ENCODE measurements at places on chromosomes 7 and 10.

- no peak for DNase-seq
Measured at GRCh38 chr7:28190077-28190710, 9.6 kb upstream of the JAZF1 start.

DNA sequence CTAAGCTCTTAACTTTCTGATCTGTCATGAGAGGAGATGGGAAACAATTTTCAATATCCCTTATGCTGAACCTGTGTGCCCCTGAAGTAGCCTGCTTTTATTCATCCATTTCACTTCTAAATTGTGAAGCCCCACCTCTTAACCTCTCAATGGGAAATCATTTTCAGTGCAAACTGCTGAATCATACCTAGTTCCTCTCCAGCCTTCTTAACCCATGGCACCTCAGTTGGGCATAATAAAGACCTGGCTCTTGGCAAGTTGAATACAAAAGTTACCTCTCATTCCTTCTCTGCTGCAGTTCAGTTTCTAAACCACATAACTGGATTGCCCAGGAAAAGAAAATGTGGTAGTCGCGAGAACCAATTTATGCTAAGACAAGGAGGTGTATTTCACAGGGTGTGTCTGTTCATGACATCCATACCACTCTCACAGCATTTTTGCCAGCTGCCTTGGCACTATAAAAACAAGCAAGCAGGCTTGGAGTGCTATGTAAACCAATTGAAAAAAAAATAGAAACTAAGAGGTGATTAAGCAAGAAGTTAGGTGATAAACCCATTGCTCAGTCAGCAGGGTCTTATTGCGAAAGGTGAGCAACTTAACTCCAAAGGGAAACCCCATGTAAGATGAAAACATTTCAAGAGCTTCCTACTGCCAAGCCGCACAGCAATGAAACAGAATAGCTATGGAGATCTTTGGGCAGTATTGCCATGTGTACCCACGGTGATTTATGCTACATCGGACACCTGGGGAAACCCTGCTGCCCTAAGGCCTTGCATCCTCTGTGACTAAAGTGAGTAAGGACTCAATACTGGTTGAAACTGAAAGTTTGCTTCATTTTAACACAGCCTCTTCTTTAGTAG is 57.0 kb upstream of the DKK1 start:
- no peak for DNase-seq

GRCh38 chr7:34756691-34757090 is 98.7 kb downstream of the NPSR1 start:
- no peak for DNase-seq

- no peak for DNase-seq
Measured at GRCh38 chr7:43565786-43566185, 17.1 kb upstream of the STK17A start.

DNA sequence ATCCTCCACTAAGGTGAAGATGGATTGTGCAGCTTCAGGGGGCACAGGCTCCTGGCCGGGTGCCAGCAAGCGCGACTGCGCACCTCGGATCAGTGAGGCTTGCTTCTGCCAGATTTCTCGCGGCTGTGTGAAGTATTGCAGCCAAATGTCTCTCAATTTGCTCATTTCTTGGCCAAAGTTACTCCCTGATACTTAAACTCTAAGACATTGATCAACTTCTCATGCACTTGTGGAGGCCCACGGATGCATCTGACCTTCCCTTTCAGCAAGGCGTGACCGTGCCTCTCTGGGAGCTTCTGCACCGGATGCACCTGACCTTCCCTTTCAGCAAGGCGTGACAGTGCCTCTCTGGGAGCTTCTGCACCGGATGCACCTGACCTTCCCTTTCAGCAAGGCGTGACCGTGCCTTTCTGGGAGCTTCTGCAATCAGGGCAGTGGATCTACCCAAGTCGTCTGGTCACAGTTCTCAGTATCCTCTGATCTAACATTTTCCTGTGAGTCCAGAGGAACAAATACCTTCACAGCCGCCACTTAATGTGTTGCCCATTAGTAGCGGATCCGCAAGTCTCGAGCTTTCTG is 248.3 kb downstream of the ADARB2 start:
- DNase-seq = no peak

- no peak for DNase-seq
Measured at GRCh38 chr7:23863209-23863787, 153.3 kb downstream of the STK31 start.

DNA sequence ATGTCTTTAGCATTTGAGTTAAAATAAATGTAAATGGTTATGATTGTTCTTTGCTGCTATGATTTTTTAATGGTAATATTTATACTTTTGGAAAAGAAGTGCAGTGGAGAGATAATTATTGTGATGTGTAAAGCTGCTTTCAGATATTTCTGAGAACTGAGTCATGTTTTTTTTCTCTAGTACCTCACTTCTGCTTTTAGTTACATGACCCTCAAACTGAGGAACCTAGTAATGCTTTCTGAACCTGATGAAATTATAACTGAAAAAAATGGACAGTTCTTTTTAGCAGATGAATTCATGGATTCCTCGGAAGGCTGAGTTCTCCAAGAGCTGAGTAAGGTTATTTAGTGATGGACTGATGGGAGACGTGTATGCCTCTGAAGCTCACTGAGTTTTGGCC is 167.8 kb downstream of the CDCA7L start:
- no peak for DNase-seq

DNA sequence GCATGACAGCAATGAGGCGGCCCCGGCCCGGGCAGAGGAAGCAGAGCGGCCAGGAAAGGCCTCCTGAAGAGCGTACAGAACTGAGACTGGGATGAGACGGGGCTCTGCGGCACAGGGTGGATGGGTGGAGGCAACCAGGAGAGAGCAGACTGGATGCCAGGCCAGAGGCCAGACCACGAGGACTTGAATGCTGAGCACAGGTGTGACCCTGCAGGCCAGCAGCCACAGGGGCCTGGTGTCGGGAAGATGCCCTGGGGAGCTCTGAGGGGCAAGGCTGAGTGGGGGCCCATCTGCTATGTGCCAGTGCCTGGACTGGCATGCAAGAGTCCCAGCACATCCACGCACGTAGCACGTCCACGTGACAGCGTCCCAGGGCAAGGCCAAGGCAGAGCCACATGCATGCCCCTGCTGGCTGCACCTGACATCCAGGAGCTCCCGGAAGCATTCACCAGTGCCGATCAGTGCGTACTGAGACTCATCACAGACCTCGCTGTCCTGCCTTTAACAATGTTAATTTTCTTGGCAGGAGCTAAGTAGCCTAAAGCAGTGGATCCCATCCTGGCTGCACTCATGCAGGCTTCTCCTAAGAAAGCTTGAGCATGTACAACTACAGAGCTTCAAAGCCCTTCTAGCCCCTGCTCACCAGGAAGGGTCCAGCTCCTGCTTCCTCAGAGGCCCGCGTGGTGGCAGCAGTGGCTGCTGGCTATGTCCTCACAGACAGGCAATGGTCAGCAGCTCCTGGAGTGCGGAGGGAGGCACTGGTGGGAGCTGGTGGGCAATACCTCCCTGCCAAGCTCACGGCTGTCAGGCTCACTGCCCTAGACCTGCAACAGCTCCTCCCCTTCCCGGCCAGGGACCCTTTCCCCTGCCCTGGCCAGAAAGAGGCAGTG is 18.0 kb downstream of the GRID1 start:
- no peak for DNase-seq

GRCh38 chr7:128135159-128135514 is 103.9 kb upstream of the LRRC4 start:
- DNase-seq = no peak

DNA sequence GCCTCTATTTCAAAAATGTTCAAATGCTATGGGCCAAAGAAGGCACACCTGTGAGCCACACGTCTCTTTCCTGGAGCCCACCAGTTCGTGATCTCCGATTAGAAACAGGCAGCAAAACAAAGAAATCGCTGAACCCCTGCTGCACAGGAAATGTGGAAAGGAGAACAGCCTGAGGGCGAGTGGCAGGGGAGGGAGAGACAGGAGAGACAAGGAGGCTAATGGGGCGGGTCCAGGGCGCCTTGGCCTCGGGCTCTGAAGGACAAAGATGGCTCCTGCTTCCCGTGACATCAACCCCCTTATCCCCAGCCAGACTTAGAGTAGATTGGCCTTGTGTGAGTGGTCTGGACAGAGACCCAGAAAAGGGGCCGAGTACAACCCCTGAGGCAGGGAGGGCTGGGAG is 62.4 kb upstream of the DOCK1 start:
- DNase-seq = no peak

DNA sequence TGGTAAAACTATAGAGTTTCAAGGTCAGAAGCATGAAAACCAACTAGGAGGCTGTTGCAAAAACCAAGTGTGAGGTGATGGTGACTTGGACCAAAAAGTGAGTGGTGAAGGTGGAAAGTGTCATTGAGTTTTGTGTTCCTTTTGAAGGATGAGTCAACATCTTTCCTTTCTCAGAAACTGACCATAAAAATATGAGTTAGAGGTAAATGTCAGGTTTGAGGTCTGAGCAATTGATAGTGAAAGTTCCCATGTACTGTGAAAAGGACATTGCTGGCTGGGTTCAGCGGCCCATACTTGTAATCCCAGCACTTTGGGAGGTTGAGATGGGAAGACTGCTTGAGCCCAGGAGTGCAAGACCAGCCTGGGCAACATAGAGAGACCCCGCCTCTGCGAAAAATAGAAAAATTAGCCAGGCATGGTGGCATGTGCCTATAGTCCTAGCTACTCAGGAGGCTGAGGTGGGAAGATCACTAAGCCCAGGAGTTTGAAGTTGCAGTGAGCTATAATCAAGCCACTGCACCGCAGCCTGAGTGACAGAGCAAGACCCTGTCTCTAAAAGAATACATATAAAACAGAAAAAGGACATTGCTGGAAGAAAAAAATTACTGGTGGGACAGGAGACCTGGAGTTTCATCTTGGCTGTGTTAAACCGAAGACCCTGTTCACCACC is 89.3 kb upstream of the ARID5B start:
- no peak for DNase-seq

DNA sequence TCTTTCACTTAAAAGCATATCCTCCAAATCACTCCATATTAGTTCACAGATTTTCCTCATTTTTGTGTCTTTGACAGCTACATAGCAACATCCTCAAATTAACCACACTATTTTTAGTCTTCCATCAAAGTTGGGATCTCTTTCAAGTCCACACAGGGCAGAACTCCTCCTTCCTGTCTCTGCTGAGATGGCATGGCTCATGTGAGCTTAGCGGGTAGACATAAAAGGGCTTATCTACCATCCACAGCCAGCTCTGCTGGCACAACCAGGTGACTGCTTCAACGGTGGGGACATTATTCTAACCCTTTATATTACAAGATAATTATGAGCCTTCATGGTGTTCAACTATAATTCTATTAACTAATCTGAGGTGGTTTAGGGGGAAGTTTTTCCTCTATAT is 35.5 kb downstream of the ICA1 start:
- DNase-seq = no peak

DNA sequence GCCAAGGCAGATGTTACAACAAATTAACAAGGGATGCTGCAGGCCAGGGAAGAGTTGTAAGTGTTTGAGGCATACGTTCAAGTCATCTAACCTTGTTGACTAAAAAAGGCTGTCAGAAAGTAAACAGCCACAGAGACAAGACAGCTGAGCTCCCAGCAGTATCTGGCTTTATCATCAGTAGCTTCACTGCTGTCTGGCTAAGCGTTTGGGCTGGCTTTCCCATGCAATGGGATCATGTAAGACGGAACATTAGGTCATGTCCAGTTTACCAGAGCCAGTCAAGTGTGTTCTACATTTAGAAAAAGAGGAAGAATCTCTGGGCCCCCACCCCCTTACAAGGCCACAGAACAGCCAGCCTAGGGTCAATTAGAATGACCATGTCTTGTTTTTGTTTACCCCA is 51.3 kb upstream of the GSAP start:
- no peak for DNase-seq

- DNase-seq = no peak
Measured at GRCh38 chr7:2247141-2247995, 5.3 kb downstream of the NUDT1 start.

DNA sequence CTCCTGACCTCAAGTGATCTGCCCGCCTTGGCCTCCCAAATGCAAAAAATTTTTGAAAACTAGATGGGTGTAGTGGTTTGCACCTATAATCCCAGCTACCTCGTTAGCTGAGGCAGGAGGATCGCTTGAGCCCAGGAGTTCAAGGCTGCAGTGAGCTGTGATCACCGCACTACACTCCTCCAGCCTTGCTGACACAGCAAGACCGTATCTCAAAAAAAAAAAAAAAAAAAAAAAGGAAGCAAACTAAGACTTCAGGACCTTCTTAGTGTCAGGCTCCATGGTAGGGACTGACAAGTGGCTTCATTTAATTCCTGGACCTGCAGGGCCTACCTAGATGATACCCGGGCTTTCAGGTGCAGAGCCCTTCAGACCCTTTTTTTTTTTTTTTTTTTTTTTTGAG is 2.5 kb downstream of the POP7 start:
- no peak for DNase-seq

GRCh38 chr7:36942541-36942940 is 218.2 kb upstream of the AOAH start:
- no peak for DNase-seq

- DNase-seq = no peak
Measured at GRCh38 chr7:4269746-4270145, 412.3 kb upstream of the FOXK1 start.

DNA sequence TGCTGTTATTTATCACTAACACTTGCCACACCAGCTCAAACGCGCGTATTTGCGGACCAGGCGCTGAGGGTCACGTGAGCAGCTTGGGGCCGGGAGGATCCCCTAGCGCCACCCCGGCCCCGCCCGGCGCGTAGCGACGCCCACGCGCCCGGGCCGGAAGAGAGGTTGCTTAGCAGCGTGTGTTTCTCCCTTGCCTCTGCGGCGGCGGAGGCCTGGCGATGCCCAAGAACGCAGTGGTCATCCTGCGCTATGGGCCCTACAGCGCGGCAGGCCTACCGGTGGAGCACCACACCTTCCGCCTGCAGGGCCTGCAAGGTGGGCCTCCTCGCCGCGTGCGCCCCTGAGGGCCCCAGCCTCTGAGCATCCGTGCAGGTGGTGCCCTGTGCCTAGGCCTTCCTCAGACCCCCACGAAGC is at the start of gene C10orf53:
Gene C10orf53 (plus strand): TSS at position 172 of the 414 bp plus-strand sequence. CDS start 47 bp downstream, at position 219.
- DNase-seq = no peak

GRCh38 chr7:157358041-157358752 is 21.4 kb downstream of the DNAJB6 start:
- no peak for DNase-seq

GRCh38 chr10:88205842-88206446 is 342.5 kb downstream of the PTEN start:
- no peak for DNase-seq

DNA sequence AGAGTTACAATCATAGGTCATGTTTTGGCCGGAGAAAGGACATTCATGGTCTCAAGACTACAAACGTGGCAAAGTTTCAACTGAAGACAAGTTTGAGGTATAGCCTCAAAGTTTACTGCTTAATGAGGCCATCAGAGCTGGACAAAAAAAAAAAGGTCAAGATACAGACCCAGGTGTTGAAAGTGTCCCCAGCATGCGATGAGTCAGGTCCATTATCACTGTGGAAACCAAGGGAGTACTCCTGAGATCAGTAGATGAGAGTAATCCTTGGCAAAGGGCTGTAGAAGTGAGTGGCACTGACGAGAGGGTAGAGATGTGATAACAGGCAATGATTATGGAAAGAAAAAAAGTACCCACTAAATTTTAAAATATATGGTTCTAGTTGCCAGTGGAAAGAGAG is 80.1 kb upstream of the LRRN3 start:
- DNase-seq = no peak

DNA sequence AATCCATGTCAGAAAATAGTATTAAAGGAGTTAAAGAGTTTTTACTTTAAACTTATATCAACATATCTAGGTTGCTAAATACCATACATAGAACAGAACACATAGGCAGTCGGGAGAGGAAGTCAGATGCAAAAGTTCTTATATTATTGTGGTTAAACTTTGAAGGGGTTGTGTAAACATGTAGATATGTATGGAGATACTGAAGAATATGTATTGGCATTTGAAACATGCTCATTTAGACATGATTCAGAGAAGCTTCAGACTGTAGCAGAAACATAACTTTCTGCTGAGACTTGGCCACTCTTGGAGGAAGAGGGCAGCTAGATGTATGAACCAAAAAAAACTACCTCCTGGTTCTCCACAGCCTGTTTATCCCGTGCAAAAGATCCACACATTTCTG is 103.5 kb upstream of the FERD3L start:
- no peak for DNase-seq

All from esophagus squamous epithelium (tissue), 5 donors.